ENCODE measurements at places on chromosomes 1 and 21.
A peak's percentile ranks its signal among the peaks of the same experiment; 100 is the strongest.

DNA sequence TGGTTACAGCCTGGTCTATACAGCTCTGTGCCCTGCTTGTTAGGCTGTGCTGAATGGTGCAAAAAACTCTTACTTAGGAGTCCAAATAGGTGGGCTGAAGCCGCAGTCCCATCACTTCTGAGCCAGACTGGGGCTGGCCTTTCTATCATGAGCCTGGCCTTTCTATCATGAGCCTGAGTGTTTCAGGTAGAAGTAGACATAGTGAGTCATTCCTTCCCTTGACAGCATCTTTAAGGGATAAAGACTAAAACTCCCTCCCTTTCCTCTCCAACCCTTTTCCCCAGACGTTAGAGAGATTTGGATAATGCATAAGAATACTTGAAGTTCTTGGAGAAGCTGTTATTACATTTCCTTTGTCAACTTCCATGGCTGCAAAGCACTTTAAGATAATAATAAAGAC lies 46.5 kb upstream of the PARP1 start:
- no peak for DNase-seq

DNA sequence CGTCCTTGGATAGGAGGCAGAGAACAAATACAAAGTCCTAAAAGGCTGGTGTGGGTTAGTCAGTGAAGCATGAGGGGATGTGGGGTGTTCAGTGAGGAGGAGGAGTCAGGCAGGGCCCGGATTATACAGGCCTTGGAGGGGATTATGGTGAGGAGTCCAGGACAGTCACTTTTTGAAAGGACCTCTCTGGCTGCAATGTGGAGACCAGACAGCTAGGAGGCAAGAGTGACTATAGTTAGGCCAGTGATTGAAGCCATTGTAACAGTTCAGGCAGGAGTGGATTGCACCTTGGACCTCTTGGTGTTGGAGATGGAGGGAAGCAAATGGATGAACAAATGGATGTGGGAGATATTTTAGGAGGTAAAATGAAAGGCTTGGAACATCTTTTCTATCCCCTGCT lies 115.8 kb downstream of the C1orf94 start:
- DNase-seq, result no peak

GRCh38 chr1:174954671-174955669 lies 44.8 kb upstream of the CACYBP start:
- no peak for DNase-seq

- DNase-seq, result no peak
Observed at GRCh38 chr1:195934817-195935553, 673.3 kb downstream of the KCNT2 start.

GRCh38 chr1:242784084-242784483 lies 259.6 kb upstream of the PLD5 start:
- DNase-seq, result no peak

- no peak for DNase-seq
Observed at GRCh38 chr1:161946071-161946987, 77.3 kb downstream of the OLFML2B start.

DNA sequence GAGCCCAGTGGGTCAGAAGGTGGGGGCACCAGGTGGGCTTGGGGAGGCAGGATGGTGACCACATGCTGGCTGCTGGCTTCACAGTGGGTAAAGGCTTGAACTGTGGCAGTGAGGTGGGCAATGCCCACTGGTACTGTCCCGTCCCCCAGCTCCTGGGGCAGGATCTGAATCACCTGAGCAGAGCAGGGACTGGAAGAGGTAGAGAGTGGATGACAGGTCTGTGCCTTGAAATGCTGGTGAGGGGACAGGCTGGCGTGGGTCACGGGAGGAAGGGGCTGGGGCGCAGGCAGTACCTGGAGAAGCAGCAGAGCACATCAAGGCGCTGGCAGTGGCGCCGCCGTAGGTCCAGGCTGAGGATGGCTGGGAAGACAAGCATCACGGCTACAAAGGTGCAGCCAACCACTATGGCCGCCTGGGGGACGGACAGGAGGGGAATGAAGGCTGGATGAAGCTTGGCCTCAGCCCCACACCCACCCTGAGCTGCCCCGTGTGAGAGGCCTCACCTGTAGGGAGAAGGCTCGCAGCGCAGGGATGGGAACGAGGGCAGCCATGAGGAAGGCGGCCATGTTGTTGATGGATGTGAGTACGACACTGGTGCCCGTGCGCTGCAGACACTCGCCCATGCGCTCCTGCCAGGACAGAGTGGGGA lies 14.9 kb downstream of the PTCH2 start:
- no peak for DNase-seq

DNA sequence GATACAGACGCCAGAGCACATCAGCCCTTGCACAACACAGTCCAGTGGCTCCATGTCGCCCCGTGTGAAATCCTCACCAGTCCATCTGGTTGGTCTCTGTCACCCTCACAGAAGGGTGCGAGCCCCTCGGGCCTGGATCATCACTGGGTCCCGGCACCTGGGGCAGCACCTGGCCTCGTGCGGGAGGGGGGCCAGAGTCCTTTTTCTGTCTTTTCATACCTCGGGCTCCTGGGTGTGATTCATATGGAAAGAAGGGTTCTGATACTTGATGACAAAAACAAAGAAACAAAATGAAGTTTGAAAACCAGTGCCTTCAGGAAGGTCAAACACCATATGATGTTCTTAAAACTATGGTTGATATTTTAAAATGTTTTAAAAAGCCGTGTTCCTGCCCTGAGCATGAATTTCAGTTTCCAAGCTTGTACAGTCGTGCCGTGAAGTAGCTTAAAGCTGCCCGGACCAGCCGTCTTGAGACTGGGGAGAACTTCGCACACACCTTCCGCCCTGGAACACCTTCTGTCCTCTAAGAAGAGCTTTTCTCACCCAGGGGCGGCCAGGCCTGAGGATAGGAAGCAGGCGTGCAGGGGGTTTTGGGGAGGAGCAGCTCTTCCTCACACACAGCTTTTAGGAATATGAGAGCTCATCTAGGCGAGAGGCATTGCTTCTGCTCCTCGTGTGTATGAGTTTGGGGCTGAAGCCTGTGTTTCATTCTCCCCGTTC lies 35.2 kb downstream of the SLC37A1 start:
- no peak for DNase-seq

DNA sequence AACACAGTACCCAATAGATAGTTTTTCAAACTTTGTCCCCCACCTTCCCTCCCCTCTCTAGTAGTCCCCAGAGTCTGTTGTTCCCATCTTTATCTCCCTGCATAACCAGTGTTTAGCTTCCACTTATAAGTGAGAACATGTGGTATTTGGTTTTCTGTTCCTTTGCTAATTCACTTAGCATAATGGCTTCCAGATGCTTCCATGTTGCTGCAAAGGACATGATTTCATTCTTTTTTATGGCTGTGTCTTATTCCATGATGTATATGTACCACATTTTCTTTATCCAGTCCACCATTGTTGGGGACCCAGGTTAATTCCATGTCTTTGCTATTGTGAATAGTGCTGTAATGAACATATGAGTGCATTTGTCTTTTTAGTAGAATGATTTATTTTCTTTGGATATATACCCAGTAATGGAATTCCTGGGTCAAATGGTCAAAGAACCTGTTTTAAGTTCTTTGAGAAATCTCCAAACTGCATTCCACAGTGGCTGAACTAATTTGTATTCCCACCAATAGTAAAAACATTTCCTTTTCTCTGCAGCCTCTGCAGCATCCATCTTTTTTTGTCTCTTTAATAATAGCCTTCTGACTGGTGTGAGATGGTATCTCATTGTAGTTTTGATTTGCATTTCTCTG lies 126.0 kb downstream of the AK5 start:
- no peak for DNase-seq

DNA sequence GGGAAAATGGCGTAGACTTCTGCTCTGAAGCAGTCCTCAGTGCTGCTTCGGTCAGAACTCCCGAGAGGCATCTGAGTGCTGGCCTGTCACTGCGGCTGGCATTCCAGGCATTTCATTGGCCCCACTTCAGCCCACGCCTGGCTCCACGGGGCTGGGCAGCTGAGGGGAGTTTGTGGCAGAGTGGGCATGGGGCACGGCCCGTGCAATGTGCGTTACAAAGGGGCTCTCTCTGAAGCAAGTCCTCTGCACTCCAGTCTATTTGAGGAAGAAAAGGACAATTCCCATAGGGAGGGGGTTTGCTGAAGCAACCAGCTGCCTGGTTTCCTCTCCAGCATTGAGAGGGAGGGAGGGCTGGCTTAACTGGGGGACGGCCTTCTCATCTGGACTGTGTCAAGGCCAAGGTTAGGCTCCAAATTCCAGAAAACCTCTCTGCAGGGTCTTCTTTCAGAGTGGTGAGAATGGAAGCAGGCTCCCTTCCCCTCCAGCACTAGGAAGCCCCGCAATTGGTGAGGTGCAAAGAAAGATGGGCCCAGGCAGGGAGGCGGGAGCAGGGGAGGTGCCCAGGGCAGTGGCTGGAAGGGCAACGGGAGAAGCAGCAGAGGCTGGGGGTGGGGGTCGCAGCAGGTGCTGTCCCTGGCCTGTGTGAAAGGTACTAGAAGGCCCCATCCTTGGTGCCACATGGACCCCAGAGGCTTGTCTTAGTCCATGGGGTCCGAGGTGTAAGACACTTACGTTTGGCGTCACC lies 21.1 kb upstream of the GPR157 start:
- no peak for DNase-seq

DNA sequence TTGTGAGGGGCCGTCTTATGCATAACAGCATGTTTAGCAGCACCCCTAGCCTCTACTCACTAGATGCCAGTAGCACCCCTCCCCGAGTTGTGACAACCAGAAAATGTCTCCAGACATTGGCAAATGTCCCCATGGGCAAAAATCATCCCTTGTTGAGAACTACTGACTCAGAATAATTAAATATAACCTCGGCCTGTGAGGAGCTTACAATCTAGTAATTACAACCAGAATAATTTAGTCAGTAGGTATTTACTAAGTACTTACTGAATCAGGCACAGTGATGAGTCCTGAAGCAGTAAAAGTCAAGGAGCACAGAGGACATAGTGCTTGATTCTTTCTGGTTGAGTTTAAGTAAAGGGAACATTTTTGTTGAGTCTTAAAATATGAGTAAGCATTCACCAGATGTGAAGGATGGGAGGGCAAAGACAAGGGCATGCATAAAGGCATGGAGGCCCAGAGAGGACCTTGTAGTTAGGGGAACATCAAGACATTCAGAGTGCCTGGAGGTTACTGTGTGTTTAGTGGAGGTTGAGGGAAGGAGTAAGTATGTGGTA lies 44.1 kb upstream of the KCNQ4 start:
- DNase-seq, result no peak

GRCh38 chr21:44708213-44708865 lies 3.0 kb downstream of the TSPEAR start:
- DNase-seq, result no peak

- DNase-seq, result no peak
Observed at GRCh38 chr21:36883532-36884486, 82.7 kb downstream of the HLCS start.

GRCh38 chr1:47023268-47024140 lies at the start of gene CYP4X1:
CYP4X1 (plus strand) TSS chr1:47023669; CDS start chr1:47023818, 149 bp downstream.
- DNase-seq, result no peak

GRCh38 chr1:3883194-3883925 lies 16.7 kb downstream of the C1orf174 start:
- no peak for DNase-seq

DNA sequence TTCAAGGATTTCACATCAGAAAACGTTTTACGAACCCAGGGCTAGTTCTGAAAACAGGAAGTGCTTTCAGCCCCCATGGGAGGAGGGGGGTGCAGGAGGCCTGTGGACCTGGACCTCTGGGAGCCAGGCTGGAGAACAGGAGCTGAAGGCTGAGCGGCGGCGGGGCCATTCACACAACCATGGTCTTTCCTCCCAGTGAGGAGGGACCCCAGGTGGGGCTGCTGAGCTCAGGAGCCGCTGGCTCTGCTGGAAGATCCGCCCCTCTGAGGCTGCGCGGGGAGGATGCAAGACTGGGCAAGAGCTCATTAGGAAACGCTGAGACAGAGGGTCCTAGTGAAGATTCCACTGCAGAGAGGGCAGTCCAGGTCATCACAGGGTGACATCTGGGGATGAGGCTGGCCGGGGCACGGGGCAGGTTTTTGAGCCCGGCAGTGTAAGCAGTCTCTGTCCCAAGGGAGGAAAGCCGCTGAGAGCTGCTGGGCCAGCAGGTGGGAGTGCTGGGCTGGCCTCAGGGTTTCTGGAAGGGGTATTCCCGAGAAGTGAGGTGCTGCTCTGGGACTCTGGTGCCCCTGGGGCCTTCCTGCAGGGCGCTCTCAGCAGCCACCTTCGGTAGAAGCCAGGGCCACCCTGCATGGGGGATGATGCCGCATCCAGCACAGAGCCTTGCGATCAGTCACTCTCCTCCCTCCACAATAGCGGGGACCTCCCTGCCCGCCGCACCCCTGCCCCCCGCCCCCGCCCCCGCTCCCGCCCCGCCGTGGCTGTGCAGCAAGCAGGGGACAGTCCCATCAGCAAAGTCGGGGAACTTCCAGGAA lies 7.5 kb downstream of the MX2 start:
- peak; percentile 27 for DNase-seq

DNA sequence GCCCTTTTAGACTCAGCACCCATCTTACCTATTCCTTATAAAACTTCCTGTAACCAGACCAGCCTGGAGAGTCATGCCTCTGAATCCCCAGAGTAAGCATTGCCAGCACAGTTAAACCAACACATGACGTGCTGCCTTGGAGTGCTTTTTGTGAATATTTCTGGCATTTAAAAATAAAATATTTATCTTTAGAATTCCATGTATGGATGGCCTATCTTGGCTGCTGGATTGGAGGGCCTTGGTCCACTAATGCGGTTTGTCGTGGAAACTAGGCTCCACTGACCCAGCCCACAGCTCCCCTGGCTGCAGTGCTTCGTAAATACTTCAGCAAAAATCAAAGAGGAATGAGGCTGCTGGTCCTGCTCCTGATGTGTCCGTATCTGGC lies 17.5 kb downstream of the MTARC1 start:
- DNase-seq, result no peak

DNA sequence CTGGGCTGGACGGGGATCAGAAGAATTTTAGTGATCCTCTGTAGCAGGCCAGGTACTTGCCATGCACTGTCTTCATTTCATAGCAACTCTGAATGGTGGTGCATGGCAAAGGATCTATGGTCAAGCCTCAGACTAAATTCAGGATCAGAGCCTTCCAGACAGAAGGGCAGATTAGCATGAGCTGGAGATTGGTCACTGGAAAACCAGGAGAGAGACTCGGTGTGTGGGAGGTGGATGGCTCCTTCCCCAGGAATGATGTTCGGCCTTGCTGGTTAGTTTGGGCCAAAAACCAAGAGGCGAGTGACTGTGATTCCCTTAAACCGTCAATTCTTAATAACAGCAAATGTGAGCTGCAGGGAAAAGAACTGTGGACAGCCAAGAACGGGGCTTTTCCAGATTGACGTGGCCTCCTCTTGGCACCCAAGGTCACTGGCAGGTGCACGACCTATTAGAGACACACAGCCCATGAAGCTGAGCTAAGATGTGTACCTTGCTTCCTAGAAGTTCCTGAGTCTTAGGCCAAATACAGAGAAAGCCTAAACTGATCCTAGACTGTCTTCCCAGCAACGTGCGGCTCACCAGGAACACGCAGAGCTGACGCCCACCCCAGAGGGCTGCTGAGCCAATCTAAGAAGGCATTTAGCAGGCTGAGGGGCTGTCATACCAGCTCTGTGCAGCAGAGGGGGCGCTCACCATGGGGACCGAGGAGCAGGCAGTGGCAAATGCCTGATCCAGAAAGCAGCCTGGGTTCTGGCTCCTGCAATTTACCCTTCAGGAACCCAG lies 18.5 kb downstream of the ALDH4A1 start:
- DNase-seq, result peak; percentile 69

DNA sequence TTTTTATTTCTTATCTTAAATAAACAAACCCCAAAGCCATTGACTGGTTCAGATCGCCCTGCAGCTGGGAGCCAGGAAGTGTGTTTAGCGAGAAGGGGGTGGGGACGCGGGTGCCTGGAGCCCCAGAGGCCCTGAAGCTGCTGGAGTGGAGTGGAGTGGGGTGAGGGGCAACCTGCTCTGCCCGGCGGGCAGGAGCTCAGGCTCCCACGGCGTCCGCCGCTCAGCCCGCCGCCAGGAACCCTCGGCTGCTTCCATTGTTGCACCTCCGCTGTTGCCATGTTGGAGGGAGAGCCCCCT lies 673 bp downstream of the PIK3C2B start:
- peak; percentile 48 for DNase-seq

All from T-helper 9 cell (primary cell).